ENCODE measurements at places on chromosomes 2 and 18. TPM values are rescaled to one million over a fixed set of nuclear protein-coding genes. Genes with fewer than 3 reads are reported as not detected.

INHA gene
- total RNA-seq = 0.05 TPM

CYP20A1 gene
- total RNA-seq = 19.5 TPM

RGPD3 gene
- 3.9 TPM for total RNA-seq

DNER gene
- 0.09 TPM for total RNA-seq

CHRNA1 gene
- total RNA-seq = 2.2 TPM

UGT1A6 gene
- 1.1 TPM for total RNA-seq

DNA sequence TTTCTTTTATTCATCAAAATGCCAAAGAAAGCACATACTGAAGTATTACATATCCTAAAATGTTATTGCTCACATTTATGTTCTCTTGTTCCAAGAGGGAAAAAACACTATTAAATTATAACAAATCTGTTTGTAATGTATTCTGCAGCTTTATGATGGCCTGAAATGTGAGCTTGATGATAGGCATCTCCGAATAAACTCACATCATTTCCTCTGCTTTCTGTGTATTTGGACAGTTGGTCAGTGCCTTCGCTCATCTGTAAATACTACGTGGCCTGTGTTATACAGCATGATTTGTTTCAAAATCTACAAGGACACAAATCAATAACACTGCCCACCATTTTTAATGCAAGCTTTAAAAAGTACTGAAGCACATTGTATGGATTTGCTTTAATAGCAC is 672.8 kb upstream of the SYT4 start:
- no peak for DNase-seq
- no peak overlapping the region for H3K4me3 ChIP-seq
- H3K4me1 ChIP-seq = no peaks in the 10 kb centered on the region
- H3K36me3 ChIP-seq = no peaks in the 10 kb centered on the region
- no peak overlapping the region for H3K27ac ChIP-seq
- no peaks in the 10 kb centered on the region for H3K27me3 ChIP-seq

GRCh38 chr2:102771114-102771513 is 9.3 kb downstream of the TMEM182 start:
- H3K27ac ChIP-seq = no peak overlapping the region
- DNase-seq = no peak
- H3K27me3 ChIP-seq = no peaks in the 10 kb centered on the region
- no peak overlapping the region for H3K4me3 ChIP-seq

GRCh38 chr2:212402316-212402715 is 136.3 kb downstream of the ERBB4 start:
- H3K27ac ChIP-seq = no peak overlapping the region
- no peaks in the 10 kb centered on the region for H3K36me3 ChIP-seq
- H3K4me3 ChIP-seq = no peak overlapping the region
- DNase-seq = no peak
- H3K4me1 ChIP-seq = no peaks in the 10 kb centered on the region
- no peaks in the 10 kb centered on the region for H3K27me3 ChIP-seq

DNA sequence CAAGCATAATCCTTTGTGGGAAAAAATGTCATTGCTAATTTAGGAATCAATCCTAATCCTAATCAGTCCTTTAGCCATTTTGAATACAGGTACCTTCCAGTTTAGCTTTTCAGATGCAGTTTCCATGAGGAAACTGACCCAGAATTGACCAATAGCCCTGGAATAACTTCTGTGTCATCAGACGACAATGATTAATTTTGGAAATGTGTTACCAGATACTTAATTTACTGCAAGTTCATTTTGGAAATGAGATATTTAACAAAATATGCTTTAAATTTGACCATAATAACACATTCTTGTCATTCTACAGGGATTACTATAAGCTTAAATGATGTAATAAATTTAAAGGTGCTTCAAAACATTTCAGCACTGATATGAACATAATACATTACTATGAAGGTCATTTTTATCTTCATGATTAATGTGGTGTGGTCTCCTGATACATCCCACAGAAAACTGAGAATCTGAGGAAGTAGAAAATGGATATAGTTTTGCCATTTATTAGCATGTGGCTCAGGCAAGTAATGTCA is 129.8 kb upstream of the SH3BP4 start:
- no peaks in the 10 kb centered on the region for H3K36me3 ChIP-seq
- no peaks in the 10 kb centered on the region for H3K27me3 ChIP-seq
- no peak overlapping the region for H3K27ac ChIP-seq
- H3K4me3 ChIP-seq = no peak overlapping the region
- H3K4me1 ChIP-seq = no peaks in the 10 kb centered on the region

GRCh38 chr2:101690547-101691152 is 6.9 kb upstream of the MAP4K4 start:
- no peak overlapping the region for H3K4me3 ChIP-seq
- no peak overlapping the region for H3K27ac ChIP-seq
- H3K36me3 ChIP-seq = no peaks in the 10 kb centered on the region
- H3K27me3 ChIP-seq = no peaks in the 10 kb centered on the region
- peaks cover 10% of the 10 kb centered on the region for H3K4me1 ChIP-seq

DNA sequence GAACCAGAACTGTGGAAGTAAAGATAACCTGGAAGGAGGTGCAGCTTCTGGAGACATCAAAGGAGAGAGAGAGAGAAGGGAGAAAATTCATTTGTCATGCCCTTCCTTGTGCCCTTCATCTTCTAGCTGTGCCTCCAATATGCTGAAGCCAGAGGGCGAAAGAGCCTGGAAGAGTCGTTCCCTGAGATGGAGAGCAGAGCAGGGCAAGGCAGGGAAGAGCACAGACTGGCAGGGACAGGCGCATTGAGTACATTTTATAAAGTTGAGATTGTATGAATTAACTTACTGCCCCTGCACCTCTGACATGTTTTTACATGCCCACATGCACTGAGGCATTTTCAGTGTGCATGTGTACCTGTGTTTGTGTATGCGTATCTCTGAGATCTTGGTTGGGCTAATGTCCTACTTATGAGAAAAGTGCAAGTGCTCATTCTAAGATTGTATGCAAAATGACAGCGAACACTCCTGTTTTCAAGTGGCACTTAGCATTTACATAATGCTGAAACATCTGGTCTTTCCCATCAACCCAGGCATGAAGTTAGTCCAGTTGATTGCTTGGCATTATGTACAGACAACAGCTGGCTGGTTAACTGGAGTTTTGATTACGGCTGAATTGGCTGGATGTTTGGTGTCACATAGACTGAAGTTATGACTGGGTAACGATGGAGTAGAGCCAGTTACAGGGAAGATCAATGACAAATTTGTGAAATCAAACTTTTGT is 23.7 kb upstream of the MMADHC start:
- H3K36me3 ChIP-seq = no peaks in the 10 kb centered on the region
- no peak overlapping the region for H3K27ac ChIP-seq
- H3K4me3 ChIP-seq = no peak overlapping the region

DNA sequence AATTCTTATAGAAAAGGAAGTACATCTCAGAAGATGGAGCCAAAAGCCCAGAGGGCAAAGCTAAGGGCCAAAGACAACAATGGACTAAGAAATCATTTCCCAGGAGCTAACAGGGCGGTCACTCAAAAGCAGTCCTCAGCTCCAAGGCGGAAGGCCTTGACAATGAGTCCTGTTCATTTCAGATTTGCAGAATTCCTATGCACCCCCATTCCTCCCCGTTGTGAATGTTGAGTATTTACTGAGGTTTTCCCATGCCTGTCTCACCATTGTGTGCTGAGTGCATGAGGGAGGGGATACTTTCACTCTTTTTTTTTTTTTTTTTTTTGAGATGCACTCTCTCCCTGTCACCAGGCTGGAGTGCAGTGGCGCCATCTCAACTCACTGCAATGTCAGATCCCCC is 18.8 kb upstream of the DTNB start:
- no peak overlapping the region for H3K27ac ChIP-seq
- no peak for DNase-seq
- H3K27me3 ChIP-seq = peaks cover 2% of the 10 kb centered on the region
- no peak overlapping the region for H3K4me3 ChIP-seq
- H3K4me1 ChIP-seq = no peaks in the 10 kb centered on the region

DNA sequence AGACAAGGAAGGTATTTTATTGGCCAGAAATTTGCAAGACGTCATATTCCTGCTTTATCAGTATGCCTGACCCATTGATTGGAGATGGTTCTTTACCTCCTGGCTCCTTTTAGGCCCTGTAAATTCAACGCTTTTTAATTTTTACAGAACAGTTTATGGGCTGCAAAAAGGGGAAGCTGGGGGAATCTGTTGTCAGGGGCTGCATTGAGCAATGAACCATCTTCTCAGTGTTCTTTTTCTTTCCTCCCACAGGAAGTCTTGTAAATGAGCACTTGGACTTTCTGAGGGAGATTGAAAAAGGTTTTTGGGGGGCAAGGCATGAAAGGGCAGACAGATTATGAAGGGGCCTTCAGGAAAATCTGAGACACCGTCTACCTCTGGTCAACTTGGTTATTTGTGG is 503.6 kb upstream of the TNP1 start:
- no peaks in the 10 kb centered on the region for H3K36me3 ChIP-seq
- DNase-seq = no peak
- no peak overlapping the region for H3K4me3 ChIP-seq

DNA sequence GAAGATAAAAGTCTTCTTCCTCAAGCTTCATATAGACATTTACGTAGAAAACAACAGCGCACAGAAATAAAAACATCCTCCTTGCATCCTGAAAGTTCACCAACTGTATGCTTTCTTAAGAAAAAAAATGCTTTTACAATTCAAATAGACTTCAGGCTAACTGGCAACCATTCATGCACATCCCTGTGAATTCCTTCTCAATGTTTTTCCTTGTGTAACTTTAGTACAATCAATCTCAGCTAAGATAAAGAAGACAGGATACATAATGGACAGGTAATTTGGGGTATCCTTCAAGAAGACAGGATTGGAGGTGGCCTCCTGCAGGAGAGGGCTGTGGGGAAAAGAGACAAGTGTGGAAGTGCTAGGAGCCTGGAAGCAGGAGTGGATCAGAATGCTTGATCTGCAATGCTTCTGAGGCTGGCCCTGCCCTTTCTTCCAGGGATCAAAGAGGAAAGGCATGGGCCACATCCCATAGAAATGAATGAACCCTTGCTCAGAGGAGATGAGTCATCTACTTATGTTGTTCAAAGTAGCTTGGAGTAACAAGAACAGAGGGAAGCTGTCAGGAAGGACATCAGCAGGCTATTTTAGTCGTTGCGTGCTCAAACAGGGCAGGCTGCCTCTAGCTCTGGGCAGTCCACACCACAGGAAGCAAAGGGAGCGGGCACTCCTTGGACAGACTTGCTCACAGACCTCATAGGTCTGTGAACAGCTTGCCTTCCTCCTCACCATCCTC is 126.6 kb downstream of the TMEM131 start:
- DNase-seq = no peak
- no peak overlapping the region for H3K4me3 ChIP-seq
- no peaks in the 10 kb centered on the region for H3K36me3 ChIP-seq
- no peaks in the 10 kb centered on the region for H3K27me3 ChIP-seq
- H3K4me1 ChIP-seq = peaks cover 23% of the 10 kb centered on the region

- no peak for DNase-seq
- no peaks in the 10 kb centered on the region for H3K36me3 ChIP-seq
- no peaks in the 10 kb centered on the region for H3K4me1 ChIP-seq
Measured at GRCh38 chr2:201108341-201108740, 7.6 kb upstream of the CFLAR start.

DNA sequence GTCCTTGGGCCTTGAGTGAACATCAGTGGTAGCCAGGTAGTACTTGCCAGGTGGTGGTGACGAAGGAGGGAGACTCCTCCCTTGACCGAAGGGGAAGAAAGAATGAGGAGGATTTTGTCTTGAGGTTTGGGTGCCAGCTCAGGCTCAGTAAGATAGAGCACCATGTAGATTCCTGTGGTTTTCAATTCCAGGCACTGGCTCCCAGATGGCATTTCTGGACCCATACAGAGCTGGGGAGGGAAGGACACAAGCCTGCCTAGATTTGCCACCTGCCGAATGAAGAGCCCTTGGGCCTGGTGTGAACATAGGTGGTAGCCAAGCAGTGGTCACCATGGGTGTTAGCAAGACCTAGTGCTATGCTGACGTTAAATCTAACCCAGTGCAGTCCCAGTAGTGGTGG is 108.8 kb upstream of the UBE2E3 start:
- no peak overlapping the region for H3K4me3 ChIP-seq
- no peak overlapping the region for H3K27ac ChIP-seq
- H3K4me1 ChIP-seq = no peaks in the 10 kb centered on the region
- DNase-seq = no peak

- no peak overlapping the region for H3K4me3 ChIP-seq
- H3K27ac ChIP-seq = peak overlapping the region; percentile 74
- peaks cover 77% of the 10 kb centered on the region for H3K27me3 ChIP-seq
Measured at GRCh38 chr2:27715318-27716210, 51.9 kb downstream of the SLC4A1AP start.

All from thymus (tissue), 14 donors.